ENCODE measurements at places on chromosomes 3 and 15.

DNA sequence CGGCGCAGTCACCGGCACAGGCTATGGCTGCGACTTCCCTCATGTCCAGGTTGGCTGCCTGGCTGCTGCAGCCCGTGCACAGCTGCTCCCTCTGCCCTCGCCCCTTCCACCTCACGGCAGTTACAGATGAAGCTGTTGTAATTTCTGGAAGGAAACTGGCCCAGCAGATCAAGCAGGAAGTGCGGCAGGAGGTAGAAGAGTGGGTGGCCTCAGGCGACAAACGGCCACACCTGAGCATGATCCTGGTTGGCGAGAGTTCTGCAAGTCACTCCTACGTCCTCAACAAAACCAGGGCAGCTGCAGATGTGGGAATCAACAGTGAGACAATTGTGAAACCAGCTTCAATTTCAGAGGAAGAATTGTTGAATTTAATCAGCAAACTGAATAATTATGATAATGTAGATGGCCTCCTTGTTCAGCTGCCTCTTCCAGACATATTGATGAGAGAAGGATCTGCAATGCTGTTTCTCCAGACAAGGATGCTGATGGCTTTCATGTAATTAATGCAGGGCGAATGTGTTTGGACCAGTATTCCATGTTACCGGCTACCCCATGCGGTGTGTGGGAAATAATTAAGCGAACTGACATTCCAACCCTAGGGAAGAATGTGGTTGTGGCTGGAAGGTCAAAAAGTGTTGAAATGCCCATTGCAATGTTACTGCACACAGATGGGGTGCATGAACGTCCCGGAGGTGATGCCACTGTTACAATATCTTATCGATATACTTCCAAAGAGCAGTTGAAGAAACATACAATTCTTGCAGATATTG lies 13.2 kb upstream of the GNB4 start:
- H3K36me3 ChIP-seq: no peaks in the 10 kb centered on the region
- H3K4me1 ChIP-seq: peaks cover 7% of the 10 kb centered on the region
- peak overlapping the region; percentile 55 for H3K27ac ChIP-seq
- H3K4me3 ChIP-seq: no peak overlapping the region
- no peak for DNase-seq

- no peak overlapping the region for H3K4me3 ChIP-seq
- no peak overlapping the region for H3K27ac ChIP-seq
- H3K36me3 ChIP-seq: no peaks in the 10 kb centered on the region
- H3K27me3 ChIP-seq: no peaks in the 10 kb centered on the region
- H3K4me1 ChIP-seq: peaks cover 22% of the 10 kb centered on the region
These were observed 13.7 kb downstream of the OXTR start for GRCh38 chr3:8755564-8756237.

GRCh38 chr15:59158701-59159034 lies 48.0 kb upstream of the LDHAL6B start:
- DNase-seq: no peak
- H3K36me3 ChIP-seq: peaks cover 99% of the 10 kb centered on the region
- peaks cover 2% of the 10 kb centered on the region for H3K4me1 ChIP-seq
- H3K27me3 ChIP-seq: no peaks in the 10 kb centered on the region
- H3K4me3 ChIP-seq: no peak overlapping the region

- no peaks in the 10 kb centered on the region for H3K27me3 ChIP-seq
- H3K36me3 ChIP-seq: no peaks in the 10 kb centered on the region
- no peak overlapping the region for H3K4me3 ChIP-seq
- no peak overlapping the region for H3K27ac ChIP-seq
These were observed 328.8 kb upstream of the SUCLG2 start for GRCh38 chr3:67983166-67983565.

DNA sequence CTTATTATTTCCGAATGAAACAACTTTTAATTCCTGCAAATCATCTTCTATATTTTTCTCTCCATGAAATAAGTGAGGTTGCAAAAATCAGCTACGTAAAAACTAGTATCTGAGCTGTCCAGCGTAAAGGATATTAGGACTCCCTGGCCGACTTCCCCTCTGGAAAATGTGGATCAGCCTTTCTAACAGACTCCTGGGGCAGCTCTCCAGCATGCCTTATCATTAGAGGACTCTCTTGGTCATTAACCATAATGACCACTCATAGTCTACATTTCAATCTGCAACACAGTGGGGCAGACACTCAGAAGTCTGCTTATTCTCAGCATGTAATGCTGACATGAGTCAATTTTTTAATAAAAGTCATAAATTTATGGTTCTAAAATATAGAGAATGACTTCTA lies 130.1 kb downstream of the MAGI1 start:
- H3K27ac ChIP-seq: no peak overlapping the region
- no peaks in the 10 kb centered on the region for H3K36me3 ChIP-seq
- no peaks in the 10 kb centered on the region for H3K27me3 ChIP-seq
- no peak for DNase-seq

GRCh38 chr3:59894425-59895121 lies 844.7 kb upstream of the CFAP20DC start:
- no peaks in the 10 kb centered on the region for H3K27me3 ChIP-seq
- no peaks in the 10 kb centered on the region for H3K4me1 ChIP-seq

DNA sequence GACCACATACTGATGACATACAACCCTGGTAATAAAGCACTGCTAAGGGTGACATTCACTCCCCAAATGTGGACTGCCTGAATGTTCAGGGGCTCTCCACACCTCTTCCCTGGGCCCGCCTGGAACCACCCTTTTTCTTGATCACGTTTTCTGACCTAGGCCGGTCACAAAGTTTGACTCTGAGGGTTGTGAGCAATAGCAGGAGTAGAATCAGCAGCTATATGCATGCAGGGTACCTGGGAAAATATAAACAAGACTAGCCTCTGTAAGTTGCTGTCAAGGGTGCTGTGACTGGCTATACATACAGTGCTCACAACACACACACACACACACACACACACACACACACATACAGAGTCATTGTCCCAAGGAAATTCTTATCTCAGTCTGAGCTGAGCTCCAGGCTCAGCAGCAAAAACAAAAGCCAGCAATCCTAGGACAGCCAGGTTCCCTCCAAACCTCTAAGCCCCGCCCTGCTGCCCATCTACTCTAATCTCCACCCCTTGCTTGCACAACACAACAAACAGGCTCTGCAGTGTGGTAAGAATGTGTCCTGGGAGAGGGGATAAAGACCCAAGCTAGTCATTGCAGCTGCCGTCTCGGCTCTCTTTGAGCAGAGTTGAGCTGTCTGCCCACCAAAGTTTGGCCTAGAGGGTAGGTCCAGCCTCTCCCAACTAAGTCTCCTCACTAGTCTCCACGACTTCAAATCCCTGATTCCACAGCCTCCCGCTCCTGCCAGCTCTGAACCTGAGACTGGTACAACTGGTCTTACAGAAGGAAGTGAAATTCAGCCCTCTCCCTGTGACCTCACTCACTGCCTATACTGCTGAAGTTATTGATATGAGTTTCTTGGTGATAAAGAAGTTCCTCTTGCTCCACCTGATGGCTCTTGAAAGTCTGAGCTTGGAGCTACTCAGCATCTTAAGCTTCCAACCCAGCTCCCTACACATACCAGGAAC lies 2.2 kb downstream of the BMF start:
- peaks cover 15% of the 10 kb centered on the region for H3K27me3 ChIP-seq
- H3K4me1 ChIP-seq: peaks cover 53% of the 10 kb centered on the region
- H3K36me3 ChIP-seq: no peaks in the 10 kb centered on the region
- peak; percentile 89 for DNase-seq
- no peak overlapping the region for H3K4me3 ChIP-seq
- H3K27ac ChIP-seq: no peak overlapping the region

- no peak overlapping the region for H3K27ac ChIP-seq
- H3K4me1 ChIP-seq: peaks cover 6% of the 10 kb centered on the region
- no peak for DNase-seq
- no peaks in the 10 kb centered on the region for H3K27me3 ChIP-seq
These were observed 212.6 kb upstream of the UBE2E2 start for GRCh38 chr3:22990291-22991200.

GRCh38 chr15:84616235-84616634 lies 15.4 kb downstream of the ZSCAN2 start:
- no peaks in the 10 kb centered on the region for H3K4me1 ChIP-seq
- H3K4me3 ChIP-seq: no peak overlapping the region
- H3K27me3 ChIP-seq: no peaks in the 10 kb centered on the region
- peaks cover 15% of the 10 kb centered on the region for H3K36me3 ChIP-seq
- no peak overlapping the region for H3K27ac ChIP-seq

- H3K4me3 ChIP-seq: peak overlapping the region; percentile 68
- H3K36me3 ChIP-seq: no peaks in the 10 kb centered on the region
- no peaks in the 10 kb centered on the region for H3K27me3 ChIP-seq
- peak; percentile 82 for DNase-seq
- H3K4me1 ChIP-seq: peaks cover 16% of the 10 kb centered on the region
These were observed 365.5 kb downstream of the SHQ1 start for GRCh38 chr3:72482589-72483321.

DNA sequence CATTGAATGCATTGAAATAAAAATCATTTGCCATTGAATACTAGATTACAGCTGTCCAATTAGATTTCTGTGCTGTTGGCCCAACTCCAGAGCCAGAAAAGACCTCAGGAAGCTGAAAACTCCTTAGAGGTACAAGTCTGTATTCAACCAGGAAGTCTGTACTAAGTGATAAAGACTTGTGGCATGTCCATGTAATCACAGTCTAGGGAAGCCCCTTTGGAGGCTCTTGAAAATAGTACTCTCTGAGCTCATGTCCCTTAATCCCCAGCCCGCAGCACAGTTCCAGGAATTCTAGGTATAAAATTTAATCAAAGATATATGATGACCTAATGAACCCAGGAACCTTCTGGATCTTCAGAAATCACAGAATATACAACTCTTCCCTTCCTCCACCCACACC lies 279.4 kb downstream of the RSL24D1 start:
- no peak overlapping the region for H3K27ac ChIP-seq
- no peak for DNase-seq
- H3K27me3 ChIP-seq: no peaks in the 10 kb centered on the region

GRCh38 chr3:13574798-13575451 lies 26.0 kb downstream of the FBLN2 start:
- no peak overlapping the region for H3K4me3 ChIP-seq
- H3K27ac ChIP-seq: no peak overlapping the region
- peaks cover 22% of the 10 kb centered on the region for H3K4me1 ChIP-seq
- H3K36me3 ChIP-seq: peaks cover 41% of the 10 kb centered on the region

DNA sequence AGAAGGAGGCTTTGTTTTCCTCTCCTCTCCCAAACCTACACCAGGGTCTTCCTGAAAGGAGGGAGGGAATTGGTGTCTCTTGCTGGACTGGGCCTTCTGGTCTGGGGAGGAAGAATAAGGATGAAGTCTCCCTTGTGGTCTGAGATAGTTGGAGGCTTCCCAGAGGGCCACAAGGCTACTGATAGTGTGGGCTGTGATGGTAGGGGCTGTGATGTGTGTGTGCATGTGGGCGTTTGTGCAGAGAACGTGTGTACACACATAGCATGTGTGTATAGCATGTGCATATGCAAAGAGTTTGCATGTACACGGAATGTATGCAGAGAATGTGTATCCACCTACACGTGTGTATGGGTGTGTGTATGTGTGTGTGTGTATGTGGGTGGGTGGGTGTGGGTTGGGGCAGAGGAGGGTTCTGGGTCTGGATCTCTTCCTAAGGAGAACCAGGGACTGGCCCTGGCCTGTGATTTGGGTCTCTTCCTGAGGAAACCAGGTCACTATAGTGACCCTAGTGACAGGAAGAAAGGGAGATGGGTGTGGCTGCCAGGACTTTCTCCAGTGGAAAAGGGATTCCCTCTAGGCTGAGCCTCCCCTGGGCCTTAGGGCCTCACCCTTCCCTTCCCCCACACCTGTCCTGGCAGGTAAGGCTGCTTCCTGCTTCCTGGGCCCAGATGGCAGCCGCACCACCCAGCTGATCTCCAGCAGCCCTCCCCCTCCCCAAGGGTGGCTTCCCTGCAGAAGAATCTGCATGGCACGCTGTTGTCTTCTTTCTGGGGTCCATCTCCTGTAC lies 1.7 kb downstream of the FLNB start:
- H3K36me3 ChIP-seq: peaks cover 5% of the 10 kb centered on the region
- H3K27ac ChIP-seq: no peak overlapping the region
- H3K4me1 ChIP-seq: peaks cover 29% of the 10 kb centered on the region
- DNase-seq: peak; percentile 42
- H3K4me3 ChIP-seq: peak overlapping the region; percentile 76

GRCh38 chr15:58564981-58565380 lies 133.2 kb downstream of the LIPC start:
- no peaks in the 10 kb centered on the region for H3K4me1 ChIP-seq
- DNase-seq: no peak
- H3K27ac ChIP-seq: no peak overlapping the region
- H3K36me3 ChIP-seq: no peaks in the 10 kb centered on the region
- H3K4me3 ChIP-seq: no peak overlapping the region

Data from mesenchymal stem cell (in vitro differentiated cells and primary cell).